ENCODE measurements at places on chromosomes 3 and 15.
A peak's percentile ranks its signal among the peaks of the same experiment; 100 is the strongest.

GRCh38 chr15:63371297-63371918 lies 10.2 kb downstream of the CA12 start:
- no peak for DNase-seq

- no peak for DNase-seq
Observed at GRCh38 chr3:69590111-69590510, 149.2 kb upstream of the MITF start.

DNA sequence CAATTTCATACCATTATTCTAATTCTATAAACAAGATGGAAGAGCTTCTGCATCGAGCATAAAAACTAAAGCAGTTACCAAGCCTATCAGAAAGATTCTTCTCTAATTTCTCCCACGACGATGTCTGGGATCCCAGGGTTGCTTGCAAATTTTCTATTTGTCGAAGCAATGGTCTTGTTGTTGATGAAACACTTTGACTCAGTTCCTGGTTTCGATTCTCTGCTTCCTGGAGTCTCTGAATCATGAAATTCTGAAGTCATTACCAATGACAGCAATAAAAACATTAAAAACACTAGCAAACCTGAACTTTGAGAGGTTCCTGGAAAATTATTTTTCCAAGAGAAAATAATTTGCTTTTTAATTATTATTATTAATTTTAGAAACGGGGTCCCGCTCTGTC lies 18.7 kb downstream of the TMF1 start:
- no peak for DNase-seq

- peak; percentile 28 for DNase-seq
Observed at GRCh38 chr3:67947808-67948508, 293.5 kb upstream of the SUCLG2 start.

DNA sequence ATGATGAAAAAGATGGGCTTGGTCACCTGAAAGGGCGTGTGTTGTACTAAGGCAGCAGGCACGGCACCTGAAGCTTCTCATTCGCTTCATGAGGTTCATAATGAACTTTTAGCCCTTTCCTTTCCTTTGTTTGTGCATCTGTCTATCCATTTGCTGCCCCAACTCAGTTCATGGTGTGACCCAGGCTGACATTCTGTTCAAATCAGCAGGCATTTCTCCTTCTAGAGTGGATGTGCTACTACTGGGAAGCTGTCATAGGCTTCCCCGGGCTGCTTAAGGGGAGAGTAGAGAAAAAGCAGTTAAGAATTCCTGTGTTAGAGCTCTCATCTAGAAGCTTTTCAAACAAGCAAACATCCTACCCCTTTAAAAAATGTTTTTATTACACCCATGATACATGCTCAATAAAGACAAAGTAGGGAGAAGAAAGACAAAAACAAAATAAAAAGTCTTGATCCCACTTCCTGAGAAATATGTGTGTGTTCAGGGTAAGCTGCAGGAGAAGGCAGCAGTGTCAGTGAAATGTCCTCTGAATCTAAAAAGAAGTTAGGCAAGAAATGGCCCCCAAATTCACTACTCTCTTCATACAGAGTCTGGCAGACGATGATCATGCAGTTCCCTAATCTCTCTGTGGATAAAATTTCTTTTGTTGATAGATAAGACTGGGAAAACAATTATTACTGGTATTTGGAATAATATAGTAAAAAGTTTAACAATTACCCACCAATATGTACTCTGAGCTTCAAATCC lies 136.9 kb upstream of the PFN2 start:
- DNase-seq = no peak

DNA sequence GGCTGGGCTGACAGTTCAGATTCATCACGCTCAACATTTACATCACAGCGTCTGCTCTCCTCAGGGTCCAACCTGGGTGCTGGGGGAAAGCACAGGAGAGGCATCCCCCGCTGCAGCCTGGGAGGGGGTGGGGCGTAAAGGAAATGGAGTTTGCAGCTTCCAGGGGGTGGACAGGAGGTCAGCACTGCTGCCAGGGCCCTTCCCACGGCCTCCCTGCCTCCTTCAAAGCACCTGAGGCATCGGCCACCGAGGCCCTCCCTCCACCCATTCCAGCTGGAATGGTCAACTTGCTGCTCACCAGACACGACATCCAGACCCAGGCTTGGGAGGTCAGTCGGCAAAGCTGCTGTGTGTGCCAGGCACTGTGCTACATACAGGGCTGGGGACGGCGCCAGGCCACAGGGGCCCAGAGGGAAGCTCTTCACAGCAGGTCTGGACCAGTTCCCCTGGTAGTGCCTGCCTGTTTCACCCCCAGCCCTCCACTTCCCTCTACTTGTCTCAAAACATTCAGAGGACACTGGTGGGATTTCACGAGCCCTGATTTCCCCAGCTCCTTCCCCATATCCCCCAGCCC lies 120.7 kb downstream of the ANP32A start:
- DNase-seq = no peak

Data from stimulated activated CD8-positive, alpha-beta memory T cell treated with anti-CD3 and anti-CD28 coated beads, Interleukin-15, amount 100 ng/mL, for 1 hour (primary cell).